Activated CD8-positive, alpha-beta memory T cell treated with anti-CD3 and anti-CD28 coated beads for 24 hours (primary cell): ENCODE measurements at places on chromosomes 5 and 9.
A peak's percentile ranks its signal among the peaks of the same experiment; 100 is the strongest.

GRCh38 chr9:5846501-5846921 lies 13.6 kb upstream of the ERMP1 start:
- no peak for DNase-seq

DNA sequence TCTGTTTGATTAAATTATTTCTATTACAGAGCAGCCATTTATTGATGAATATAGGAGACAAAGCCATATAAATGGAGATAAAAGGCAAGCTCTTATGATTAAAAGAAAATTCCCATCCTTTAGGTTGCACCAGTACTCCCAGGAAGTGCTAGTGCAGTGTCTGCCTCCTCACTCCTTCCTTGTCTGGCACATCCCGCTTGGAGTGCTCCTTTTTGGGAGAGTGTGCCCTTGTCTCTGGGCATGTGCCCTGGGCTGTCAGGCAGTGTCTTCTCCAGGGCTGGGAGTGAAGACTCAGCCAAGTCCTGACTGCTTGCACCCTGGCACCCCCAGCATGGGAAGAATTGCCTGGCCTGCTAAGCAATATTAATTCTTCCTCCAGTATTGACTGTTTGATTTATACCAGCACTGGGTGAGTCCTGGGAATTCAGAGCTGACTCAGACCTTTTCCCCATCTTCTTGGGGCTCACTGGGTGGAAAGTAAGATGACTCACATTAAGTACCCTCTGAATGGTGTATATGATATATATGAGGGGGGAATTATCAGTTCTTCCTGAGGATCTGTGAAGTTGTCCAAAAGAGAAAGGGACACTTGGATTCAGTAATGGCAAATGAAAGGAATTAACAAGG lies 62.1 kb downstream of the ZSWIM6 start:
- DNase-seq: no peak

DNA sequence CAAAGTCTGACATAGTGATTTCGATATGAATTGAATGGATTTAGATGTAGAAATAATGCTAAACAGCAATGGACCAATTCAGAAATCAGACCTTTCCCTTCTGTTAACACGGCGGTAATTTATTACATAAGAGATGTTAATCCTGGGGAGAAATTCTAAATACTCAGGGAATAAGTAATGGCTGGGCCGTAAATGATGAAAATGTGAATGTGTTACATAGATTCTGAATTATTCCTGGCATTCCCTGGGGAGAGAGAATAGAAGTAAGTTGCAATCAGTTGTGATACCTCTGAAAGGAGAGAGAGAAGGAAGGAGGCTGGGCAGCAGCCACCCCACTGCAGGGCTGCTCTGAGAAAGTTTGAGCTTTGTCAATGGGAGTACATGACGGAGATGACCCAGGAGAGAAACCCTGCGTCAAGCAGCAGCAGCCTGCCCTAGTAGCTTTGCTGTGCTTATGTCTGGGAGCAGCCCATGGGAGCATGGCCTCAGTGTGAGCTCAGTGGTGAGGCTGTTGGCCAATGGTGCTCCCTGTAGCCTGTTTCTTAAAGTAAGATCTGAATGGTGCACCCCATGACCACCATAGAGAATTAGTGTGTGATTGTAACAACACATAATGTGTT lies 420.1 kb downstream of the MTRR start:
- DNase-seq: no peak

DNA sequence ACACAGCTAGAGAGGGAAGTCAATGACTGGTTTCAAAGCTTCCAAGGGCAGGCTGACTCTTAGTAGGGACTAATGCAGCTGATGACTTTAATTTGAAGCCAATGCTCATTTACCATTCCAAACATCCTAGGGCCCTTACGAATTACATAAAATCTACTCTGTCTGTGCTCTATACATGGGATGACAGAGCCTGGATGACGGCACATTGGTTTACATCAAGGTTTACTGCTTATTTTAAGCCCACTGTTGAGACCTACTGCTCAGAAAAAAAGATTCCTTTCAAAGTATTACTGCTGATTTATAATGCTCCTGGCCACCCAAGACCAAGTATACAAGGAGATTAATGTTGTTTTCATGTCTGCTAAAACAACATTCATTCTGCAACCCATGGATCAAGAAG lies 74.1 kb downstream of the DAP start:
- DNase-seq: no peak

DNA sequence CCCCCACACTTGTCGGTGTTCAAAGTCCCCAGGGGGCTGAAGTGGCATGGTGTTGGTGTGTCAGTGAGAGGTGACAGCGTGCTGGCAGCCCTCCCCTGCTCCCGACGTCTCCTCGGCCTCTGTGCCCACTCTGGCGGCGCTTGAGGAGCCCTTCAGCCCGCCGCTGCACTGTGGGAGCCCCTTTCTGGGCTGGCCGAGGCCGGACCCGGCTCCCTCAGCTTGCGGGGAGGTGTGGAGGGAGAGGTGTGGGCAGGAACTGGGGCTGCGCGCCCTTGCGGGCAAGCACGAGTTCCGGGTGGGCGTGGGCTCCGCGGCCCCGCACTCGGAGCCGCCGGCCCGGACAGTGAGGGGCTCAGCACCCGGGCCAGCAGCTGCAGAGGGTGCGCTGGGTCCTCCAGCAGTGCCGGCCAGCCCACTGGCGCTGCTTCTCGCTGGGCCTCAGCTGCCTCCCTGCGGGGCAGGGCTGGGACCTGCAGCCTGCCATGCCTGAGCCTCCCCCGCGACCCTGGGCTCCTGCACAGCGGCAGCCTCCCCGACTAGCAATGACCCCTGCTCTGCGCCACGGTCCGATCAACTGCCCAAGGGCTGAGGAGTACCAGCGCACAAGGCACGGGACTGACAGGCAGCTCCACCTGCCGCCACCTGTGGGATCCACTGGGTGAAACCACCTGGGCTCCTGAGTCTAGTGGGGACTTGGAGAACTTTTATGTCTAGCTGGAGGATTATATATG lies 224.1 kb upstream of the RIOK2 start:
- DNase-seq: no peak

GRCh38 chr9:113651896-113652295 lies 188.4 kb downstream of the RGS3 start:
- DNase-seq: no peak

GRCh38 chr5:113005454-113005853 lies 28.9 kb downstream of the DCP2 start:
- no peak for DNase-seq

- no peak for DNase-seq
Observed at GRCh38 chr5:2129568-2130272, 247.0 kb upstream of the IRX4 start.

GRCh38 chr9:14994738-14995137 lies 84.5 kb upstream of the FREM1 start:
- no peak for DNase-seq

DNA sequence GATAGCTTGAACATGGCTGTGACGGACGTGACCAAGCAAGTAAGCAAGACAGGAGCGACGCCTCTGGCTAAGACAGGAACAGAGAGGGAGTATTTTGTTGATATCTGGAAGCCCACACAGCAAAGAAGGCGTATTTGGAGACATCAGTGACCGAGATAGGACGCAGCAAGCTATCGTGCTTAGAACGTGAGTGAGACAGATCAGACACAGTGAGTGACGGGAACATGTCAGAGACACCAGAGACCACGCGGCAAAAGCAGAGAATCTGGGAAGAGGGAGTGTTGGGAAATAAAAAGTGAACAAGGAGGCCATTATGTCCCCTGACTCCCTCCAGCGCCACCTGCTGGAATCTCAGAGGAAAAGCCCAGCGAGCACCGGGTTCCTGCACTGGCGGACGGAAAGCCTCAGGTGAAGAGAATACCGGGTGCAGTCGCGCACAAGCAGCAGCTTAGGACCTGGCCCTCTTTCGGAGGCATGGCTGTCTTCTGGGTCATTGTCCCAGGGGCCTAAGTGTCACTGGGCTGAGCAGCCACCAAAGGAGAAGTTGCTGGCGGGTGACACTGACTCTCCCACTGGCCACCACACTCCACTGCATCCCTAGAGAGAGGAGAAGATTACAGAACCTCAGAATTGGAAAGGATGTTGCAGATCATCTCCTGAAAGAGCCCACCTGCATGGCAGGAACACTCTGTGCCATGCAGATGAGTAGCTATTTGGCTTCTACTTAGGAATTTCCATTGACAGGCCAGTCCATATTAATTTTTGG lies 99.1 kb downstream of the FBXO38 start:
- peak; percentile 82 for DNase-seq

GRCh38 chr9:86685556-86685955 lies 261.8 kb downstream of the GAS1 start:
- no peak for DNase-seq

DNA sequence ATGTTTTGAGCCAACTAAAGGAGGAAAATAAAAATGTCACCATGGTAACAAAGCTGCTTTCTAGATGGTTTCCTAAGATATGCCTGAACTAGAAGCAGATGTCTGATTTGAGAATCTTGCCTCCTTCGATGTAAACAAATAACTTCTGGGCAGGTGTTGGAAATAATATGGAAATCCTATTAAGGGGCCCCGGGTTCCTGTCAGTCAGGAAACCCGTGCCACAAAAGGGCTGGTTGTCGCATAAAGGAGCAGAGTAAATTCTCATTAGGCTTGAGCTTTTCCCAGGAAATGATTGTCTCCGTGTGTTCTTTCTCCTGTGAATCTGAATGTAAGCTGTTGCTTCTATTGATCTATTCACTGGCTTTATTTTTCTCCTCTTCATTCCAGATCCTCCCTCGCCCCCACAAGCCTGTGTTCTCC lies 90.8 kb downstream of the TLE4 start:
- DNase-seq: no peak
